Skin of body (tissue), 3 donors: ENCODE measurements at places on chromosomes 3 and 15. TPM values are rescaled to one million over a fixed set of nuclear protein-coding genes. Genes with fewer than 3 reads are reported as not detected.

PAQR5 gene
- 7.2 TPM for total RNA-seq

C2CD4A gene
- not detected for total RNA-seq

CLRN1 gene
- not detected for total RNA-seq

GPR62 gene
- 0.20 TPM for total RNA-seq

SCN11A gene
- total RNA-seq, result 1.9 TPM

ACAN gene
- 8.3 TPM for total RNA-seq

ATXN7 gene
- 27.0 TPM for total RNA-seq
